ENCODE measurements at places on chromosomes 1 and 21.

GRCh38 chr1:17661546-17662157 lies 93.5 kb upstream of the ACTL8 start:
- no peak for DNase-seq

DNA sequence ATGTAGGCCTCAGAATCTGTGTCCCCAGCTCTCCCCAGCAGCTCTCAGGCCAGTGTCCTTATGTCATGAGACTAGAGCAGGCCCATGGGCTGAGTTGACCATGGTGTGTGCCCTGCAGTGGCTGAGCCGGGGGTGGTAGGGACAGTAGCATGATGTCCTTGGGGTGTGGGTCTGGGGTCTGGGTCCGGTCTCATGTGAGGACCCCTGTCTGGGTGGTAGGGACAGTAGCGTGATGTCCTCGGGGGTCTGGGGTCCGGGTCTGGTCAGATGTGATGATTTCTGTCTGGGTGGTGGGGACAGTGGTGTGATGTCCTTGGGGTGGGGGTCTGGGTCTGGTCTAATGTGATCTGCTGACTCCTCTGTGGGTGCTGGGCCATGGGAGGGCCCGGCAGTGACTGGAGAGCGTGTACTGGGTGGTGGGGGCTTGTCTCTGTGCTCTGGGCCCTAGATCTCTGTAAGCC lies 64.5 kb downstream of the OBSCN start:
- no peak for DNase-seq

DNA sequence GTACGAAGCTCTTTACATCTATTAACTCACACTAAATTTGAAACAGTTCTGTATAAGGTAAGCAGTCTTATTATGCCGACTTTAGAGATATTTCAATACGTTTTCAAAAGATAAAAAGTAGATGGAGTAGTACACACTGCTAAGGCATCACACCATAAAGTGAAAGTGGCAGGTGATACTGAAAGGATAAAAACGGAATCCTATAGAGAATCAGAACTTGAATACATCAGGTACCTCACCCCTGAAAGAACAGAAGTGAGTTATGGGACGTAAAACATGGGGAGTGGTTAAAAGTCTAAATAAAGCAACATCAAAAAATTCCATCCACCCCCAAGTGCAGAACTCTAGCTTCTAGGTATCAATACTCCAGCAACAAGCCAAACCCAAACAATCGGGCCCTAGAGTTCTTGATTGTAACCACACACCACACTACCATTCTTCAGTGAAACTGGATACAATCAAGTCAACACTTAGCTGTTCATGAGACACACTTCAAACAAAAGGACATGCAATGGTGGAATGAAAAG lies 142.6 kb downstream of the SMYD3 start:
- no peak for DNase-seq

GRCh38 chr1:119870917-119871596 lies 25.3 kb downstream of the ADAM30 start:
- DNase-seq: no peak

- DNase-seq: no peak
These were observed 84.1 kb upstream of the LBR start for GRCh38 chr1:225511828-225512381.

DNA sequence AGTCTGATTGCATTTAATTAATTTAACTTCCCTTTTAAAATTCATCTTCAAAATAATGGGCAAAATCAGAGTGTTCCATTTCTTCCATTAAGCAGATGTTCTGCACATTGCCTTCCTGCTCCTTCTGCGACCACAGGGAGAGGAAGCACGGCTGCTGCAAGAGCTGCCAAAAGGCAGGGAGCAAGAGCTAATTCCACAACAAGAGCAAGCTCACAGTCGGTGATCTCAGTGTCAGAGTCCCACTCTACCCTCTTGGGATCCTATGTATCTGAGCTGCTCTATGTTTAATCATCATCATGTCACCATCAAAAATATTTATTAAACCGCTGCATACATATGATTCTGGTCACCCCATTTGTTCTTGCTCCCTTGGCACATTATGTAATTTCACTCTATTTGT lies 255.3 kb upstream of the CAMK1G start:
- no peak for DNase-seq

- no peak for DNase-seq
These were observed 102.9 kb downstream of the DTL start for GRCh38 chr1:212138457-212138856.

DNA sequence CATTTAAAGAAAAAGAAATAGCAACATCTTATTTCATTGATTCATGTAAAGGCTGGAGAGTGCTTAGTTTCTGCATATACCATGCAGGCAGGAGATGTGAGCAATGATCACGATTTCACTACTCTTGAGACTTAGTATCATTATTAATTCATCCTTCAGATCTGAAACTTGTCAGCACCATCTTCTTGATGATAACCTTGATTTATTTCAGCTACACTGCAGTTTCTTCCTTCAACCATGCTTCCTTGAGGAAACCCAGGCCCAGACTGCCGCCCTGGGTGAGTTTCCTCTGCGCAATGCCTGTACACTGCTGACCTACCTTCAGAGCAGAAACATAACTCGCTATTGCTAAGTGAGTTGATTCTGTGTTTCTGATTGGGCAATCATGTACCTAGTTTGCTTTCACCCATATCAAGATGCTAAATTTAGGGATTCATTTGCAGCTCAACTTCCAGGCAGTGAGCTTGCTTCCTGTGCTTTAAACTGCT lies 13.5 kb upstream of the BCL10 start:
- no peak for DNase-seq

DNA sequence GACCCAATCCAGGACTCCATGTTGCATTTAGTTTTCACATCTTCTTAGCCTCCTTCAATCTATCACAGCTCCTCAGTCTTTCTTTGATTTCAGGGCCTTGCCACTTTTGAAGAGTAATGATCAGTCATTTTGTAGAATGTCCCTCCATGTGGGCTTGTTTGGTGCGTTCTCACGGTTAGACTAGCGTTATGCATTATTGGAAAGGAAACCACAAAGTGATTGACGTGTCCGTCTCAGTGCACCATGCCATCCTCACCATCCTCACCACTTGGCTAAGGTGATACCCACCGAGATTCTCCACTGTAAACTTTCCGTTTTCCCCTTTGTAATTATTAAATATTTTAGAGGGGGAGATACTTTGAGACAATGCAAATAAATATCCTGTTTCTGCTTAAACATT lies 59.6 kb upstream of the OLIG2 start:
- no peak for DNase-seq

DNA sequence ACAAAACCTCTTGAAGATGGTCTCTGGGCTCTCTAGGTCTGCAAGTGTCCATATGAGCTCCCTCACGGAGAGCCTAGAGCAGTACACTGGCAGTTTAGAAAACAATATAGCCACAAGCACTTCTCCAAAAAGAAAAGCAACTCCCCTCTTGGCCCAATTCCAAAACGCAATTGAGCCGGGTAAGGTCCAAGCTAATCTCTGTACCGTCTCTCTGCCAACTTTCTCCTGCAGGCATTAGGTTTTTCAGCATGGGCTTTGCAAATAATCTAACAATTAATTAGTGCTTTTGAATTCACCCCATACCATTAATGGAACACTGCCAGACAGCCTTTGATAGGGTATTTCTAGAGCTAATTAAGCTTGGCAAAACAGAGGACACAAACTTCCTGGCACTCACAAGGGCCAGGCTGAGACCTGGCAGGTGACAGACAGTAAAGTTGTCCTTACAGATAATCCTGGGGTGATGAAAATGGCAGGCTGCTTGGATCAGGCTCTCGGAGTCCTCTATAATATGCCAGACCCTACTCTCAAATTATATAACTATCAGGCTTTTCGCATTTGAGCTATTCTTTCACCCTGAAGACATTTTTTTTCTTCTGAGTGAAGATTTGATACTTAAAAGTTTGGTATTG lies 39.8 kb downstream of the TGFBR3 start:
- peak; percentile 57 for DNase-seq

- DNase-seq: no peak
These were observed 133.3 kb upstream of the C1orf105 start for GRCh38 chr1:172287208-172287607.

DNA sequence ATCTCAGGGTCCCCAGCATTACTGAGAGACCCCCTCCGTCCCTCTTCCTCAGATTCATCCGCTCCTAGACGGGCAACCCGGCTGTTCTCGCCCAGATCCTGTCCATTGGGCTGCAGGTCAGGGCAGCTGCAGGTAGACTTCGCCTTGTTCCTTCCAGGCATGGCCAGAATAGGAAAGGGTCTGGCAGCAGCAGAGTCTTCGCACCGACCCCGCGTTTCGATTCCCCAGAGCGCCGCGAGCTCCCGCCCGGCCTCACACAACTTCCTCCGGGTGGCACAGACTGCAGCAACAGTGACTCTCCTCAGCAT lies 265 bp downstream of the NRDC start:
- no peak for DNase-seq

GRCh38 chr21:16084776-16085364 lies 355.1 kb downstream of the USP25 start:
- DNase-seq: peak; percentile 55

DNA sequence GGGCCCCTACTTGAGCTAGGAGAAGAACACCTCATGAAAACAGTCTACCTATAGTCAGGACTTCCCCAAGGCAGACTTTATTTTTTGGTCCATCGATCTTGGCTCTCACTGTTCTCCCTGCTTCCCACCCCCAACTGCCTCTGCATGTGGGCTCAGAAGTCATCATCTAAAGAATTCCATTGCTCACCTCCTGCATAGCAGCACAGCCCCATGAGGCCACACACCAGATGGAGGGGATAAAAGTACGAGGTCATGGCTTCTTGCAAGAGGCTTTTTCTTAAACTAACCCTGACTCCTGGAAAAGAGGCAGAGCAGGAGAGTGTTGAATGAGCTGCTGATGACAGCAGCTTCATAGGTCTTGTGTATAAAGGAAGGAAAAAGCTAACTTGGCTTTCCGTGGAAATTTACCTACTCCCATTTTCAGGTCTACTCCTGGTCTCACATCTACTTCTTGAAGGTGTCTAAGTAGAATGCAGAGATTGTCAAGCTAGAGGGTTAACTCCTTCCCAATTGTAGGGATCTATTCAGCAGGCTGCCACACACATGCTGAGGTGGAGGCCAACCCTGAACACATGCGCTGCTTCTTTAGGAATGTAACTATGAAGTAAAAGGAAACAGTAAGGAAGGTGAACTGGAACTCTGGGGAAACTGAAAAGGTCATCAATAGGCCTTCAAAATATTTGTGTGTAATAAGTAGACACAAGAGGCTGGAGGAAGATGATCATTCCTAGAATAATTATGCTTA lies 18.7 kb downstream of the WNT2B start:
- DNase-seq: no peak

GRCh38 chr21:29316029-29316742 lies 17.5 kb downstream of the BACH1 start:
- DNase-seq: no peak

DNA sequence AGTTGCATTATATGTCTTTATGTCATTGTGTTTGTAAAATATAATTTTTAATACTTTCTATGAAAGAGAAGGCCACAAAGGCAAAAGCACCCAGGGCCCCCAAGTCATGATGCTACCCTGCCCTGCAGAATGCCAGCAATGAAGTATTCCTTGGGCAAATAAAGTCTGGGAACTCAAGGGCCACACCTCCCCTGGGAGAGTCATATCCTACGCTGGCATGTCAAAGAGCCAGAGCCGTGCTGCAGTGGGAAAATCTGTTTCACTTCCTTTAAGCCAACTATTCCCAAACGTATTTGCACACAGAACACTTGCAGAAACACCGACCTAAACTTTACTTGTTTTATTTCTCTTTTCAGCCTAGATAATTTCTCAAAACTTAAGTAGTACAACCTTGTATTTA lies 98.4 kb upstream of the KAZN start:
- no peak for DNase-seq

All from HFF-Myc (cell line).